ENCODE measurements at places on chromosomes 3 and 15.

GRCh38 chr15:55389264-55389607 is 18.9 kb downstream of the CCPG1 start:
- DNase-seq = no peak

- DNase-seq = no peak
Measured at GRCh38 chr3:138032567-138032966, 22.6 kb downstream of the CLDN18 start.

DNA sequence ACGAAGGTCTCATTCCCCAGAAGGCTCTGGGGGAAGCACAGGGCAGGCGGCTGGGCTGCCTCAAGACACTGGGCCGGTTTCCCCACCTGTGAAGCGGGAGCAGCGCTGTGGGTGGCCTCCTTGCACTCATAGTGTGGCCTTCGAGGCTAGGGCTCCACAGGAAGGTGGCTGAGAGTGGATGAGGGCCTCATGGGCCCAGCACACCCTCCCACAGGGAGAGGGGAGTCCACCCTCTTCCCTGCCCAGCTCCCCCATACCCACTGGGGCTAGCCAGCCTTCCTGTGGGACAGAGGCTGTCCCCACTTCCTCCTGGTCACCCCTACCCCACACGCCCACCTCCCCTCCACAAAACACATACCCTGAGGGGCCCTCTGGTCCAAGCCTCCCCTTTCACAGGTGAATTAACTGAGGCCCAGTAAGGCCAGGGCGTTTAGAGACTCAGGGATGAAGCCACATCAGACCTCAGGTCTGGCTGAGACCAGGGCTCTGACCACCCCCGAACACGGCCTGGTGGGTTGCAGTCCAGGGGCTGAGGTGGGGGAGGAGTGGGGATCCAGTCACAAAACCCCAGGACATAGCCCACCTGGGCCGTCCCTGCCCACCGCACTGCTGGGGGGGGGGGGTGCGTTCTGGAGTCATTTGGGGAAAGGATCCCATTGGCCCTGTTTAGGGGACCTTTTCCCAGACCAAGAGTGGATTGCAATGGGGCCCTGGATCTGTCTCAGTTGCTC is 1.1 kb downstream of the ANPEP start:
- DNase-seq = no peak

DNA sequence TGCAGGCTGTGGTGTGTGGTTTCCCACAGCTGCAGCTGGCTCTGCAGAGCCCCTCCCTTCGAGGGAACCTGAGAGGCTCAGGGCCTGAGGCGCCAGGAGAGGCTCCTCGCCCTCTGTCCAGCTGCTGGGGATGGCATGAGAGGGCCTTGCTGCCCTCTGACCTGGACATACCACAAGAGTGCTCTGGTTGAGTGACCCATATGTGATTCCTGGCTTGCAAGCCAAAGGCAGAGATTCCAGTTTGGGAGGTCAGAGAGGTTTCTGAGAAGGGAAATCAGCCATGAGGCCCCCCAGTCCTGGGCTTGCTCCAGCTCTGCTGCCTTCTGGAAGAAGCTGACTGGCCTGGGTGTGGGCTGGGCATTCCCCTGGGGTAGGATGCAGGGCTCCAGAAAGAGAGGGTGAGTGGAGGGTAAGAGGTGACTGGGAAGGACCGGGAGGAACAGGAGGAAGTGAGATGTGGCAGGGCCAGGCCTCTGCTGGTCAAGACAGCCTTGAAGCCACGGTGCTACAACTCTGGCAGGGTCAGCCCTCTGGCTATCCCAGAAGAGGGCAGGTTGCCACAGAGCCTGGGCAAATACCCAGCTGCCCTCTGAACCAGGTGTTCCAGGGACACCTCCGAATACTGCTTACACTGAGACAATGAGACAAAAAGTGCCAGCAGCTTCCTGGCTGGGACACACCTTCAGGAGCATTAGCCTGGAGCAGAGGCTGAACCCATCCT is 16.0 kb upstream of the SRP14 start:
- peak; percentile 92 for DNase-seq

GRCh38 chr3:141487521-141488252 is 860 bp downstream of the RASA2 start:
- DNase-seq = peak; percentile 84

DNA sequence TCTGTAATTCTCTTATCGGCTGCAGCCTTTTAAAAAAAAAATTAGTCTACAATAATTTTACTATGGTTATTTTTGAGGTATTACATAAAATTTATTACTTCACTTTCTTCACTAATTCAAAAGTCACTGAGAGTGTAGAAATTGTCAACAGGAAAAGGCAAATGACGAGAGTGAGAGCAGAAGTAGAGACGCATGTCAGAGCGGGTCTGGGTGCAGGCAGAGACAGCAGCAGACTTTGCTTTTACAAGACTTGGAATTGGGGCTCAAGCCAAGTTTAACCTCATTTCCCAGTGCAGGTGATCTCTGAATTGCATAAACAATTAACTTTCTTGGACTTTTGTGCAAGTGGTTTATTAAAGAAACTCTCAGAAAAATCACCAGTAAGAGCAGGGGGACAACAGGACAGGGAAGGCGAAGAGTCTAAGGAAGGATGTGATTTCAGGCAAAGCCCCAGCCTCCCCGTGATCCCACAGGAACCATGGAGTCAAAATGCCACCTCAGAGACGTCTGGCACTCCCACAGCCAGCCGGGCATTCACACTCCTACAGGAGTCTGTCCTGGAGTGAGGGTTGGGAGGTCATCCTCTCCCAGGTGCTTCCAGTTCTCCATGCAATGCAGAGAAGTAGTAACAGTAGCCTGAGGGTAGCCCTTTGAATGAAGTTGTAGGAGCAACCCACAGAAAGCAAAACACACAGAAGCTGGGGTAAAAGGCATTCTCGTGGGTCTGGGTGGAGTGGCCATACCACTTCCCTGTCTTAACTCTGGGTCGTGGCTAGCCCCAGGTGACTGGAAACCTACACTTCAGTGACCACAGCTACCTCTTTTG is 274.0 kb upstream of the TGFBR2 start:
- no peak for DNase-seq

DNA sequence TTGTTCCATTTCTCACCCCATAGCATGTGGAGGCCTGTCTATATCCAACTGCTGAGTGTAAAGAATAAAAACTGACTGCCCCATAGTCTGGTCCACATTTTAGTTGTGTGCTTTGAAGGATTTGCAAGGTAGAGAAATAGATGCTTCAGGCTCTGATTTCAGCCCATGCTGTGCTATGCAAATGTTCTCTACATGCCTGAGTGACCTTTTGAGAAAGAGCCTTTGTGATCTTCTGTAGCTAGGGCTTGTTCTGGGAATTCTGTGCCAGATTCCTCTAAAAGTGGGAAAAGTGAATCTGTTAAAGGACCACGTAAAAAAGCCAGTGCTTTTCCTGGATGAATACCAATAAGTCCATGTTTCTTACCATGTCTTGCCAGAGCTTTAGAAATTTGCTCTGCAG is 5.2 kb downstream of the KCTD6 start:
- DNase-seq = no peak

DNA sequence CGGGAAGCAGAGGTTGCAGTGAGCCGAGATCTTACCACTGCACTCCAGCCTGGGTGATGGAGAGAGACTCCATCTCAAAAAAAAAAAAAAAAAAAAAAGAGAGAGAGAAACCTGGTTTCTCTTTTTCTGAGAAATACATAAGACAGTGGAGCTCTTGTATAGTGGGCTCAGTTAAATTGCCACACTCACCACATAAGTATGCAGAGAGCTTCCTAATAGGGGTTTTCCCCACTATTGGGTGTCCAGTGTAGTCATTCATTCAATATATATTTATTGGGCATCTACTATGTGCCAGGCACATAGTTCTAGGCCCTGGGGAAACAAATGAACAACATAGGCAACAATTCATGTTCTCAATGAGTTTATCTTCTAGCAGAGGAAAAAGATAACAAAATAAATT is 48.9 kb upstream of the FMN1 start:
- no peak for DNase-seq

- no peak for DNase-seq
Measured at GRCh38 chr15:74841891-74842373, 1.0 kb downstream of the ULK3 start.

DNA sequence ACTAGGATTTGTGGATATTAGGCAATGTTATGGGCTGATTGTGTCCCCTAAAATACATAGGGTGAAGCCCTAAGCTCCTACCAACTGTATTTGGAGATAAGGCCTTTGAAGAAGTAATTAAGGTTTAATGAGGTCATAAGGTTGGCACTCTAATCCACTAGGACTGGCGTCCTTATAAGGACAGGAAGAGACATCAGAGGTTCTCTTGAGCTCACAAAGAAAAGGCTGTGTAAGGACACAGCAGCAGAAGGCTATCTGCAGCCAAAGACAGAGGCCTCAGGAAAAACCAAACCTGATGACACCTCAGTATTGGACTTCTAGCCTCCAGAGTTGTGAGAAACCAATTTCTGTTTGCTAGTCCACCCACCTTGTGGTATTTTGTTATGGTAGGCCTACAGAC is 416.7 kb downstream of the ZBTB20 start:
- no peak for DNase-seq

DNA sequence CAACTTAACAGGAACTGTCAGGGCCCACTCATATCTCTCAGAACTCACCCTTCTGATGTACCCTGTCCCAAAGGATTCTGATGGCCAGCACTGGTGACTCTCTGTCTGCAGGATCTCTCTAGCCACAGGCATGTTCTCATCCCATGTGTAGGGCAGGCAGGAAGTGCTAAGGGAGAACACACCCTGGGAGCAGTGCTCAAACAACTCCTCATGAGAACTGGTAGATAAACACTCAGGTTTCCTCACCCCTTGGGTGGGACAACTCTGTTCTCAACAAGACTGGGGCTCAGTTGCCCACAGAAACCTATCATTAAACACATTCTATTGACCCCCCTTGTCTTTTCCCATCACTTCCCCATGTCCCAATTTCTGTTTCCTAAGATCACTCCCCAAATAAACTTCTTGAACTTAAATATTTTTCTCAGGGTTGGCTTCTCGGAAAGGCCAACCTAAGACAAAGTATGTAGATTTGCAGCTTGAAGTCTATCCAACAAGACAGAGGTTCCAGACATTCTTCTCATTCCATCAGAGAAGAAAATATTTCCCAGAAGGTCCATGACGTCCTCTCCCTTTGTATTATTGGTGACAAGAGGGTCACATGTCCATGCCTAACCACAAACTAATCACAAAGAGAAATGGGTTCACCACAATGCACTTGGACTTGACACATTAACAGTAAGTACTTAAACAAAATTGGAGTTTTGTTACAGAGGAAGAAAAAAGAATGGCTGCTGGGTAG is 276.6 kb upstream of the GADL1 start:
- DNase-seq = no peak

GRCh38 chr15:39154227-39154638 is 426.6 kb upstream of the THBS1 start:
- no peak for DNase-seq

GRCh38 chr3:148588291-148588690 is 109.4 kb upstream of the AGTR1 start:
- DNase-seq = no peak

DNA sequence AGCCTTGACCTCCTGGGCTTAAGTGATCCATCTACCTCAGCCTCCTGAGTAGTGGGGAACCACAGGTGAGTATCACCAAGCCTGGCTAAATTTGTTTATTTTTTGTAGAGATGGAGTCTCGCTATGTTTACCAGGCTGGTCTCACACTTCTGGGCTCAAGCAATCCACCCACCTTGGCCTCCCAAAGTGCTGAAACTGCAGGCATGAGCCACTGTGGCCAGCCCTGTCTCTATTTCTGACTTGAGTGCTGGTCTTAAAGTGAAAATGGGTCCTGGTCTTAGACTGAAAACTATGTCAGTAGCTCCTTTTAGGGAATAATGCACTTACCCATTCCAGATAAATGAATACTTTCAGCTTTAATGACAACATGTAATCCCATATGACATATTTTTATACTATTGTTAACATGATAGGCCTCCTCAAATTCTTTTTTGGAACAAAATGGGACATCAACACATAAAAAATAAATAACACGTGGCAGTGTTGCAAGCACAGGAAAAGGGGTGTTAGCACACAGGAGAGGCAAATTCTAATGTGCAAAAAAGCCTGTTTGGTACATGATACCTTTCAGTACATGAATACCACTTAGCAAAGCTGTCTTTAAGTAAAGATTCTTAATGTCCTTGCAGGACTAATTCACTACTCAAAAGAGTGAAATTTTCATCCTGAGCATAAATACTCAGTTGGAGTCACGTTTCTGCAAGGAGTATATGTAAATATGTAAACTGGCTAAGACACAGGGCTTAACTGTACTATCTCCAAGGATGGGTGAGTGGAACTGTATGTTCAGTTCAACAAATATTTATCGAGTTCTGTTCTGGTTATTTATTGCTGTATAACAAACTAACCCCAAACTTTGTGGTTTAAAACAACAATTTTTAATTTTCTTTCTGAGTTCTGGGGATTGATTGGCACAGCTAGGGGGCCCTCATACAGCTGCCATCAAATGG is 194.7 kb downstream of the NR1D2 start:
- DNase-seq = no peak

DNA sequence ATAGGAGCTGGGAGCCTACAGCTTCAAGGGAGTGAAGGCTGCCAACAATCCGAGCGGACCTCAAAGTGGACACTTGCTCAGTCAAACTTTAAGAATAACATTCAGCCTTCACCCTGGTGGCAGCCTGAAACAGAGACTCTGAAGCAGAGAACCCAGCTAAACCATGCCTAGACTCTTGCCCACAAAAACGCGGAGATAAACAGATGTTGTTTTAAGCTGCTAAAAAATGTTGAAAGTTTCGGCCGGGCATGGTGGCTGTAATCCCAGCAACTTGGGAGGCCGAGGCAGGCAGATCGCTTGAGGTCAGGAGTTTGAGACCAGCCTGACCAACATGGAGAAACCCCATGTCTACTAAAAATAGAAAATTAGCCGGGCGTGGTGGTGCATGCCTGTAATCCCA is 29.8 kb upstream of the TRIM59 start:
- no peak for DNase-seq

DNA sequence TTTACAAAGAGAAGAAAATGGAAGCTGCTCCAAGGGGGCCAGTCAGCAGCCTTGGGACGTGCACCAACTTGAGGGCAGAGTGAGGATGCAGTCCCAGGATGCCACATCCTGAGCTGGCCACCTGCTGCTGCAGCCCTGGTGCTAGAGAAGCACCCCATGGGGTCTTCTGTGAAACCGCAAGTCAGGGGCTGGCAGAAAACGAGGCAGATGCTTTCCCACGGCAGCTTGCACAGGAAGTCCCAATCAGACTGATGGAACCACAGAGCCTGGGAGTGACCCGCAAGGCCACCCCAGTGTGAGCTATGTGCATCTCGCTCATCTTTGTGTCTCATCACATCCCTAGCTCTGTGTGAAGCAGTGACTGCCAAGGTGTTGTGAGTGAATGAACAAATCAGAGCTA is 76.5 kb downstream of the NUP210 start:
- DNase-seq = no peak

GRCh38 chr3:105448338-105448982 is 81.8 kb downstream of the ALCAM start:
- DNase-seq = no peak

GRCh38 chr15:88243895-88244787 is 12.4 kb downstream of the NTRK3 start:
- peak; percentile 21 for DNase-seq

- DNase-seq = no peak
Measured at GRCh38 chr3:181696626-181697230, 15.0 kb upstream of the SOX2 start.

DNA sequence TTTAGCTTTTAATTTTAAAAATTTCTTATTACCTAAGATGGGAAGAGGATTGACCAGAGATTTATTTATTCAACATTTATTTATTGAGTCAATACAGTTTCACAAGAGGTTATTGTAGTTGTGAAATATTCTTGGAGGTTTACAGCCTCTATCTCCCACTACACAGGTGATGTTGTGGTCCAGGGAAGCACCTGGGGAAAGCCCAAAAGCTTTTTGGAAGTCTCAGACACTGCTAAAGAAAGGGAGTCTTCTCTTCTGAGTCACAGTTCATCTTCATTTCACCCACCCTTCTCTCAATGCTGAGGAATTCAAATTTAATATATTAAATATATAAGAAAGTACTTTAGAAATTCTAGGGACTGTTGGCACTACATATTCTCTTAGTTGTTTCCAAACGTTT is 41.8 kb downstream of the SERPINI1 start:
- no peak for DNase-seq

Data from SHP77 (cell line).